Mucosa of gallbladder (tissue), 1 donor: ENCODE measurements at places on chromosomes 6 and 20.

GRCh38 chr6:36386495-36387439 is 702 bp downstream of the ETV7 start:
- peak; percentile 25 for DNase-seq

- DNase-seq, result no peak
Observed at GRCh38 chr20:49786668-49787370, 25.8 kb upstream of the SLC9A8 start.

- DNase-seq, result peak; percentile 23
Observed at GRCh38 chr6:80457439-80457933, 351.0 kb downstream of the BCKDHB start.

- no peak for DNase-seq
Observed at GRCh38 chr6:122861594-122861993, 72.5 kb downstream of the SMPDL3A start.

GRCh38 chr6:43405354-43405753 is 22.0 kb upstream of the ABCC10 start:
- DNase-seq, result no peak

DNA sequence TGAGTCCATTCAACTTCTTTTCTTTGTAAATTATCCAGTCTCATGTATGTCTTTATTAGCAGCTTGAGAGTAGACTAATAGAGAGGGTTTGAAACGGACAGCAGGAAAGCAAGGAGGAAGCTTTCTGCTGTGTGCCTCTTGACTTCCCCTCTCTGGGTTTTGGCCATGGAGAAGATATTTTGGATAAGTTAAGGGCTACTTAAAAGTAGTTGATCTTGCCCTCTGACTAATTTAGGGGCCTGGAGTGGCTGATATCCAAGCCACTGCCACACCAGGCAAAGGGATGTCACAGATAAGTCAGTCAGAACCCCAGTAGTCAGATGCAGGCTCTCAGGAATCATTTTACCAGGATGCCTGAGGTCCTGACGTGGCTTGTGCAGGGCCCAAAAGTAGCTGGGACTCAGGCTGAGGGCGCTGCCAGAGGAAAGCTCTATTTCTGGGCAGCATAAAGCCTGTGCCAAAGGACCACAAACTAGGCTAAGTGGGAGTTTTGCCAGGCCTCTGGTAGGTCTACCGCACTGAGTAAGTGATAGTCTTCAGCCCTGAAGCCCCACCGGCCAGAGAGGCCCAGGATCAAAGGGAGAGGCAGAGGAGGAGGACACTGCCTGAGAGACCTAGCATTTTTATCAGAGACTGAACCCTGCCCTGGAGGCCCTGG is 41.6 kb upstream of the IYD start:
- DNase-seq, result no peak

DNA sequence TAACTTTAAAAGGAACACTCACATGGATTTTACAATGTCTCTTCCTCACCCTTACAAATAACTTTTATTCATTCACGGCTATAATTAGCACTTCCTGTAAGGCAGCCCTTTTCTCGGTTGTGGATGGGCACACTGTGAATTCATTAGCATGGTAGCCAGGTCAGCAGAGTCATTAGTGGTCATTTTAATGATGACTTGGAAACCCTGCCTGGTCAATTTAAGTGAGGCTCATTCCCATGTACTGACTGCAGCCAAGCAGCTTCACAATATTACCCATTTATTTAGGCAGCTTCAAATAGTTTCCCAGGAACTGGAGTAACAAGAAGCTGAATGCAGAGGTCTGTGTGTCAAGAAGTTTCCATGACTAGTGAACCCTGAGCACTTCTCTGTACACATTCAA is 248.8 kb downstream of the KHDC1L start:
- no peak for DNase-seq

DNA sequence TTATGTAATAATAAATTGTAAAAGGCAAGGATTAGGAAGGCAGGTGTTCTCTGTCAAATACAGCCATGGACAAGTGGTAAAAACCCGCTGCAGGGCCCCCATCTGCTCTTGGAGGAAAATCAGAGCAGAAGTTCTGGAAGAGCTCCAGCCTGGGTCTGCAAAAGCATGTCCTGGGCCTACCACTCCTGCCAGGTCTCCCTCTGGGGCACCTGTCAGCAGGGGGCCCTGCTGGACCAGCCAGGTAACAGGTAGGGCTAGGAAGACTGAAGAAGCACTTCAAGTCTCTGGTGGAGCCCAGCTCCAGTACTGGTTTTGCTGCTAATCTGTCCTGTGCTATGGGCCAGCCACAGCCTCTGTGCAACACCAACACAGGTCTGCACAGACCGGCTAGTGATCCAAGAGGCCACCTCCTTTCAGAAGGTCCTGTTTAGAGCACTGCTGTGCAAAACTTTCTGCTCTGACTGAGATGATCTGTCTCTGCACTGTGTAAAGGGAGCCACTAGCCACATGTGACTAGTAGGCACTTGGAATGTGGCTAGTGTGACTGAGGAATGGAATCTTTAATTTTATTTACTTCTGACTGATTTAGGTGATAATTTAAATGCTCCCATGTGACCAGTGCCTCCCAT is 30.2 kb downstream of the RRBP1 start:
- DNase-seq, result no peak

DNA sequence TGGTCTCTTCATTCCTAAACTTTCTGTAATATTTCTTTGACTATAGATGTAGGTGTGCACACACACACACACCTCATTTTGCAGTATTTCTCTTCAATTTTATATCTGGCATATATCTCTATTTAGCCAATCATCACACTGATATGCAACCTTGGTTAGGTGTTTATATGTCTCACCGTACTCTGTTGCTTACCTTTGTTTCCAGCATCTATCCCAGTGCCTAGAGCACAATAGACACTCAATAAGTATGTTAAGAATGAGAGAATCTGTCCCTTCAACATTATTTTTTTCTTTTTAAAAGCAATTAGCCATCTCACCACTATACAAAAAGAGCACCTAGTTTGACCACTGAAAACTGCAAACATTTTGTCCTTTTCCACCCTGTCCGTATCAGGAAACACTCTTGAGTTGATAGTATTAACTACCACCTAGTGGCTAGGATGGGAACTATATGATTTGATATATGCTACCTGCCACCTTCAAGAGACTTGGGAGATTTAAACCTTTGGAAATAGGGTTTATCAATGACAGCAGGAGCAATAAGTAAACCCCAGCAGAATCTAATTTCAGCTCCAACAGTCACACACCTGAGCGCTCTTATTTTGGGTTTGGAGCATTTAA is 48.7 kb upstream of the RSPO3 start:
- DNase-seq, result no peak

DNA sequence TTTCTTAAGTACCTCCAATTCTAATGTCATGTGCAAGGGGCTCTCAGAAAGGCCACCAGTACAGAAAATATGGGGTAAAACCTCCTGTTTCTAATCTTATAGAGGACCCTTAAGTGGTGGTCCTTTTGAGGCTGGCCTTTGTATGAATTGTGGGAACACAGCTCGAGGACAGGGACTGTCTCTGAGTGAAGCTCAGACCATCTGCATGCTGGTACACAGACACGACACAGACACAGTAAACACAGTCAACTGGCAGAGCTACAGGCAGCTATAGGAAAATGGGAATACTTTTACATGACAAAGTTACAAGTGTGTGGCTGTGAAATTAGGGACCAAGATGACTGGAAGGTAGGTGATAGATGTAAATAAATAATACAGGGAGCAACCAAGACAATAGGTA is 143.9 kb upstream of the PREP start:
- DNase-seq, result no peak
